Stimulated activated CD8-positive, alpha-beta memory T cell treated with anti-CD3 and anti-CD28 coated beads, Interleukin-15, amount 100 ng/mL, for 4 hours (primary cell): ENCODE measurements at places on chromosomes 5 and 9.

DNA sequence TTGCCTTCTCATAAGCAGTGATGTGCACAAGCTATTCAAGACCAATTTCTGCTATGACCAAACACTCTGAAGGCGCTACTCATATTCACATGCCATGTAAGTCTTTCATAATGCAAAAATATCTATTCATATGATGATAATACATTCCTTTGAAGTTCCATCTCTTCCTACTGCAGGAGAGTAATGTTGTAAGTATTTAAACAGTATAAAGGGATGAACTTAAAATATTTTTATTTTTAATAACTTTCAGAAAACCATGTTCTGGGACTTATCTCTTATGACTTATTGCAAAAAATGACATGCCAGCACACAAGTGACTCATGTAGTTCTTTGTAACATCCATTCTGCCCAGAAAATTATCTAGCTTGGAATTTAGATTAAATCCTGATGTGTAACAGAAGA lies 376.4 kb downstream of the KCTD16 start:
- DNase-seq: no peak

DNA sequence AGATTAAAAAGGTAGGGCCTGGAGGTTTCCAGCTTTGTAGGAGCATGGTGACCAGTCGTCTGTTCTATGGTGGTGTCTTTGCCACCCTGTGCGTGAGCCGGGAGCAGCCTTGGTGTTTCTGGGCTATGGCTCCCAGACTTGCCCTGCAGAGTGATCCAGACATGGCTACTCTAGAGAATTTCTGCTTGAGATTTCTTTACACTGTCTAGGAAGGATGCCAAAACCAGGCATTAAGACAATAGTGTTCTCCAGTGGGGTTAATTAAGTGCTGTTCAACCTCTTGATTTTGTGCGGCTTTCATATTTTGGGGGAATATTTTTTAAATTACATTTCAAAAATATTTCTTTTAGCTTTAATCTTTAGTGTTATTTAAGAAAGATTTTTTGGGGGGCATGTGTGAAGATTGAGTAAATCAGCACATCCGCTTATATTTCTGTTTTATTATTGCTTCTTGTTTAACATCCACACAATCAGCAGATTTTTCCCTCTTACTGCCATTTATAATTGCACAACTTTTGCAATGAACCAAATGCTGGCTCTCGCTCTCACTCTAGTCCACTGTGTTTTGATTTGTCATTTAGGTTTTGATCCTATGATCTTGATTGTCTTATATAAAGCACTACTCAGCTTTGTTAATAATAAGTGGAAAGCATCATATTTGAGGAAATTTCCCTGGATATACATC lies 110.5 kb downstream of the RASGRF2 start:
- DNase-seq: no peak

DNA sequence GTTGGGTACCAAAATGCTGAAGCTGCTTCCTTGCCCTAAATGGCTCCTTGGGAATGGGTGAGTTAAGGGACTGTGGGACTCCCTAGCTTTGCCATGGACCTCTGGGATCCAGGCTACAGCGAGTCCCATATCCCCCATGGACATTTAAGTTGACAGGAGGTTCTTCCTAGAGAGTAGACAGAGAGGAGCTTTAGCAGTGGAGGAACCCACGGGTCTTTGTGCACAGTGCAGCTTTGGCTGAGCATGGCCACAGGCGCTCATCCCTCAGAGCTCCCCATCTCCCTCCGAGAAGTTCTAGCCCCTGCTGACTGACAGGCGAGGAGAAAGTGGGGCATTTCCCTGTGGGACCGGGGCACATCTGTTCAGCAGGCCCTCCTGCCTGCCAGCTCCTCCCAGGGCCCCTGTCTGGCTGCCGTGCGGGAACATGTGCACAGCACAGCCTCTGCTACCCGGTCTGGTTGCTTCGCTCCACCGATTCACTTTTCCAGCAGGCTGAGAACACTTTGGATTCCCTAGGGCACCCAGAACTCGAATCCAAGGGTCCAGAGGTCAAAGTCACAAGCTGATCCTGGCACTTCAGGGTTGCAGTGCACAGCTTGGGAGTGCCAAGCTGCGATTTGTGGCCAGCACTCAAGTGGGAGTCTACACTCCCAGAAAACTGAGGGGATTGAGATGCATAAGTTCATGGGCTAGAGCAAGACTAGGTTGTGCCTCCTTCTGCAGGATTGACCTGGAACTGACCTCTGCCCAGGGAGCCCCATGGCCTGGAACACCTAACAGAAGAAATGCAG lies 40.6 kb upstream of the DMRTA1 start:
- no peak for DNase-seq

GRCh38 chr5:119200795-119201194 lies 129.9 kb downstream of the DMXL1 start:
- DNase-seq: no peak

DNA sequence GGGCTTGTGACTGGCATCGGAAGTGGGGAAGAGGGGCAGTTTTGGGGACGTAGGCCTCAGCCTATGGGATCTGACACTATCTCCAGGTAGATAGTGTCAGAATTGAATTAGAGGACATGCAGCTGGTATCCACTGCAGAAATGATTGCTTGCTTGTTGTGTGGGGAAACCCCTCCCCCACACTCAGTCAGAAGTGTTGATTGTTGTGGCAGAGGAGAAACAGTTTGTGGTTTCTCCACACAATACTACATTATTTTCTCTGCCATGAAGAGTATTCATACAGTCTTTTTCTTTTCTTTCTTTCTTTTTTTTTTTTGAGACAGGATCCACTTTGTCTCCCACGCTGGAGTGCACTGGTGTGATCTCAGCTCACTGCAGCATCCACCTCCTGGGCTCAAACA lies 113.9 kb downstream of the ARRDC3 start:
- DNase-seq: no peak

DNA sequence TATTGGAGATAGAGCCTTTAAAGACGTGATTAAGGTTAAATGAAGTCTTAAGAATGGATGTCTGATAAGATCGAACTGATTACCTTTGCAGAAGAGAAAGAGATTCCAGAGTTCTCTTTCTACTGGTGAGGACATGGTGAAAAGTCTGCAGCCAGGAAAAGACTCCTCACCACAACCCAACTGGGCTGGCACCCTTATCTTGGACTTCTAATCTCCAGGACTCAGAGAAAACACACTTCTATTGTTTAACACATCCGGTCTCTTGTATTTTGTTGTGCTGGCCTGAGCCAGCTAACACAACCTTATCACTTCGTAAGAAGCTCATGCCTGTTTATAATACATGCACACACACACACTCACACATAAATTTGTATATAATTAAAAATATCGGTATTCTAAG lies 489.1 kb downstream of the PRDM9 start:
- DNase-seq: no peak

GRCh38 chr9:97447001-97447400 lies 35.1 kb downstream of the TDRD7 start:
- no peak for DNase-seq
